Osteoblast (primary cell): ENCODE measurements at places on chromosomes 6 and 20. TPM values are rescaled to one million over a fixed set of nuclear protein-coding genes. Genes with fewer than 3 reads are reported as not detected.

DNA sequence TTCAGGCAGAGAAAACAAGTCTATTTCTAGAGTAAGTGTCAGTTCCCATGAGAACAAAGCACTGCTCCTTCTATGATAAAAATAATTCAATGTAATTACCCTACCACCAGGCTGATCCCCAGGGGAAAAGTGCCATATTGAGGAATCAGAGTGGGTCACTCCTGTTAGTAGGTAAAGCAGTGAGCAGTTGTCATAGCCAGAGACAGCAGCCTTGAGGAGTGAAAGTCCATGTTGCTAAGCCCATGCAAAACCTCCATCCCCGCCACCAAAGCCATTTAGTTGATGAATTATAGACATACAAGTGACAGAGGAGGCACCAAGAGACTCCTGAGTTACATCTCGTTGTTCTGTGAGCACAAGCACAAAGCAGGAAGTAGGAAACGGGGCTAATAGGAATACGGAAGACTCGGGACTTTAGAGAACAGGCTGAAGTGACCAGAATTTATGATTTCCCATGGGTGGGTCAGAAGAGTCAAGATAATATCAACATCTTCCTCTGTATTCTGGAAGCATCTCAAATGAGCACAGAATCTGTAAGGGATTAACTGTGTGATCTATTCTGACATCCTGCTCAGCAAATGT, 197.9 kb downstream of the MAFB start:
- H3K4me3 ChIP-seq: no peak overlapping the region
- no peaks in the 10 kb centered on the region for H3K36me3 ChIP-seq
- H3K4me1 ChIP-seq: peaks cover 29% of the 10 kb centered on the region
- H3K27me3 ChIP-seq: no peaks in the 10 kb centered on the region

Gene NRSN1
- not detected in 2 replicates for total RNA-seq

Gene C6orf15
- total RNA-seq: not detected in 2 replicates

DNA sequence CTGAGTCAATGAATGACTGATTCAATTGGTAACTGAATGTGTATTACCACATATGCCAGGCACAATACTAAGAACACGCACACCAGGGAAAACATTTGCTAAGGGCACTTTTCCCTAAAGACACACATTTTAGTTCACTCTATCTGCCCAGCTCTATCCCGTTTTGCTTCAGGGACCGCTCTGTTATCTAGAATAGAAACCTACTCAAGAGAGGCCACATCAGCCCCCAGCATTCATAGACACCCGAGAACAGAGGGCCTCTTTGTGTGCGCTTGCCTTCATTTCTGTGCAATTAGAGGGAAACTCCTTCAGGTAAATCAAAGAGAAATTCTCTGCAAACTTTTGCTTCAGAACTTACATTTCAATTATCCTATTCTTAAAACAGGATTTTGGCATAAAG, 50.3 kb downstream of the DZANK1 start:
- DNase-seq: no peak
- no peak overlapping the region for H3K4me3 ChIP-seq
- H3K4me1 ChIP-seq: no peaks in the 10 kb centered on the region

Gene UQCC2
- total RNA-seq: 15.2 and 20.0 TPM in 2 replicates

Gene JAG1
- total RNA-seq: 49.2 and 60.1 TPM in 2 replicates

DNA sequence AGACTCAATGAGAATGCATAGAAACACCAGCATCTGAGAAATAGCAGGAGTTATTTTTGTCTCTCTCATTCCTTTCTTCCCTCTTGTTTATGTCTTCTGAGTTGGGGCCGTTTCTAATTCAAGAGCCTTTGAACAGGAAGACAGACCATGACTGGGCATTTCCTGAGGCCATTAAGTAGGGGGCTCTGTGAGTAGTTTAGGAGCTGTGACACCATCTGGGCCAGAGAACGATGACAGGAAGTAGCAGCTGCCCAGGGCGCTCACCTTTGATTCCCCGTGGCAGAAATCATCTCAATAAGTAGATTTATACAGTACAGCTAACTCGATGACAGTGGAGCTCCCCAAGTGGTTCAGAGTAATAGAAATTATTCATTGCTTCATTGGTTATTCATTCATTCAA, 298.4 kb upstream of the PLN start:
- no peaks in the 10 kb centered on the region for H3K36me3 ChIP-seq
- H3K4me1 ChIP-seq: no peaks in the 10 kb centered on the region
- H3K27ac ChIP-seq: no peak overlapping the region
- no peak for DNase-seq
- H3K27me3 ChIP-seq: no peaks in the 10 kb centered on the region

- DNase-seq: no peak
- no peak overlapping the region for H3K4me3 ChIP-seq
- H3K36me3 ChIP-seq: no peaks in the 10 kb centered on the region
- H3K27ac ChIP-seq: no peak overlapping the region
These were observed 58.0 kb upstream of the SLC35F1 start for GRCh38 chr6:117849087-117849486.

DNA sequence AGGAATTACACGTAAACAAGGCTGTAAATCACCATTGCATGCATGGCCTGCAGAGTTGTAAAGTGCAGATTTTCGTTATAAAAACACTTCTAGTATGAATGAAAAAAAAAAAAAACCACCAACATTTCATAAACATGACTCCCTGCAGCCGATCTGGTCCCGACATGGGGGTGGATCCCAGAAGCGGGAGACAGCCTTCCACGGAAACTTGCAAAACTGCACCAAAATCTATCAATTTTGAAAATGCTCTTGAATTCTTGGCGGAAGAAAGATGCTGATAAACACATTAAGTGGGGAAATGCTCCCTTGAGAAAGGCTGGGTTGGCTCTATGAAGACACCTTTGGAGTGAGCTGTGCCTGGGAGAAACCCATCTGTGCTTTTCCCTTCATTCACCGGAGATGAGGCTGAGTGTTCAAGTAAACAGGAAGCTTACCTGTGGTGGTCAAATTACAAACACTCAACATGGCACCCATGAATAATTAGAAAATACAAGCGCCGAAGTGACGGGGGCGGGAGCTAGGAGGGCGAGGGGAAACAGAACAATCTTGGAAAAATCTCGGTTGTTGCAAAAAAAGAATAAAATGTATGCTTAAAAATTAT, 845 bp upstream of the ANKRD60 start:
- no peak for DNase-seq
- peaks cover 18% of the 10 kb centered on the region for H3K36me3 ChIP-seq
- H3K4me3 ChIP-seq: peak overlapping the region; percentile 64
- peaks cover 6% of the 10 kb centered on the region for H3K4me1 ChIP-seq
